ENCODE measurements at places on chromosomes 4 and X.

- no peak for DNase-seq
Observed at GRCh38 chr4:82677327-82677726, 115.5 kb upstream of the TMEM150C start.

GRCh38 chr4:140706276-140706625 lies 49.9 kb downstream of the TBC1D9 start:
- no peak for DNase-seq

DNA sequence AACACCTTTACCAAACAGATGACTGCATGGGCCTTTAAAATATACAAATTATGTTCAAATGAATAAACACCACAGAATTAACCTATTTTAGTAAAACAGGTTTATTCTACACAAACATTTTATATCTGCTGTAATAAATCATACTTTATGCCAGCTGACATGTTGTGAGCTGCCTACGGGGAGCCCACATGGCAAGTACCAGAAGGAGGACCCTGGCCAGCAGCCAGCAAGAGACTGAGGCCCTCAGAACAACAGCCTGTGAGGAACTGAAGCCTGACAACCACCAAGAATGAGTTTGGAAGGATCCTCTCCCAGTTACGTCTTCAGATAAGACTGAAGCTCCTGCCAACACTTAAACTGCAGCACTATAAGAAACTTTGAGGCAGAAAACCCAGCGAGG lies 377.0 kb downstream of the PDGFC start:
- DNase-seq = no peak

DNA sequence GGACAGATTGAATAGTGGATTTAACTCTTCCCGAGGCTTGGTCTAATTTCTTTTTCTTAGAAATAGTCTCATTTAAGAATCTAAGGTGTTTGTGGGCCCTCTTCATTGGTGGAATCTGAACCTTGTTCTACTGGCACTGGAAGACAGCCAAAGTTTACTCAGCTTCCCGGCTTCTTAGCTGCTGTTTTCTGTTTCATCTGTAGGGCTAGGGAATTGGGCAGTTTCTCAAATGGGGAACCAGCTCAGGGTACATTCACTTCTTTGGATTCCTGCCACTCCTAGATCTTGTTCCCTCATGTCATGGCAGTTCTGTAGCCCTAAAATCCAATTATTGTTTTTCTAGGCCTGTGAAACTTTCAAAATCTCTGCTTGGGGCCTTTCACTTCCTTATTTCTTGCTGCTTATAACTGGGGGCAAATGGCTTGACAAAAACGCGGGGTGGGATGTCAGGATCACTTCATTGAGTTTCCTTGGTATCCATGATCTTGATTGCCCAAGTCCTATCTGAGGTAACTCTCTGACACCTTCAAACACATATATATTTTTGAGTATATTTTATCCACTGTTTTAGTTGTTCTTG lies 985.0 kb downstream of the C4orf33 start:
- peak; percentile 30 for DNase-seq

DNA sequence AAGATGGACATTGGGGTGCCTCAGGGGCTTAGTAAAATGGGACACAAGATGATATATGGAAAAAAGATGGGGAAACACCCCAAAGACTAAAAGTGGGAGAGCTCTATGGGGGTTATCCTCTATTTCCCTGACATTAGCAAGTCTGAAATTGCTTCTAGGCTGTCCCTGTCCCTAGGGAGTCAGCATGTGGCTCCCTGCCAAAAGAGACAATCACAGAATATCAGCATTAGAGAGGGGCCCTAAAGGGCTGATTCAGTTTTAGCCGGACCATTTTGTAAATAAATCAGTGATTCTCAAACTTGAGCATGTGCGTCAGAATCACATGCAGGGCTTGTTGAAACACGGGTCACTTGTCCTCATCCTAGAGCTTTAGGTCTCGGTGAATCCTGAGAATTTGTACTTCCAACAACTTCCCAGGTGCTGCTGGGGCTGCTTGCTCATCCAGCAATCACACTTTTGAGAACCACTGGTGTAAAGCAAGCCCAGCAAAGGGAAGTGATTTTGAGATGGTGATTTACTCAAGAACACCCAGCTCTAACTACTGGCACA lies 165.3 kb upstream of the DGKK start:
- DNase-seq = no peak

GRCh38 chr4:26083987-26084386 lies 170.0 kb downstream of the SMIM20 start:
- peak; percentile 90 for DNase-seq

DNA sequence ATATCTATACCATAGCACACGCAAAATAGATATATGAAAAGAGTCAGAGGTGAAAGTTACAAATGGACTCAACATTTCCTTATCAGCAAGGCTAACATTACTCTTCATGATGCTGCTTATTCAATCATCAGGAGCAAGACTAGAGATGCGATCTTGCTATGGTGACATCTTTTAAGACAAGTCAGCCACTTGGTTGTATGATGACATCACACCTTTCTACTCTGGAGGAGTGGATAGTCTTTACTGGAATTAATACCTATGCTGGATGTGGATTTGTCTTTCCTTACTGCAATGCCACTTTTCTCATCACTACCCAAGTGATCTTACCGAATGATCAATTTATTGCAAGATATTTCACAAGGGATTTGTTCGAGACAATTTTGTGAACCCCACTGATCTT lies 87.0 kb upstream of the SPOCK3 start:
- no peak for DNase-seq

DNA sequence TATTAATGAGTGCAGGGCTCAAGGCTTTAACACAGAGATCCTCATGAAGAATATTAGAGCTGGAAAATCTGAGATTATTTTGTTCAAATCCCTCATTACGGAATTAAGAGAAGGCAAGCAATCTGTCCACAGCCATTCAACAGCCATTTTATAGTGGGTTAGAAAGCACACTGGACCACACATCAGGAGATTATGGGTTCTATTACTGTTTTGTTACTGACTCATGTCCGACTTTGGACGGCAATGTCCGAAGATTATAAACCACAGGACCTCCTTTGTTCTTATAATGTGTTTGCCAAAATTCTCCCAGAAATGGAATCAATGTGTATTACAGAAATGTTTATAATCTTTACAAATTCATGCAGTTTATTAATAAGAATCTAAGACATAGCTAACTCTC lies 8.1 kb downstream of the LAMTOR3 start:
- DNase-seq = no peak

DNA sequence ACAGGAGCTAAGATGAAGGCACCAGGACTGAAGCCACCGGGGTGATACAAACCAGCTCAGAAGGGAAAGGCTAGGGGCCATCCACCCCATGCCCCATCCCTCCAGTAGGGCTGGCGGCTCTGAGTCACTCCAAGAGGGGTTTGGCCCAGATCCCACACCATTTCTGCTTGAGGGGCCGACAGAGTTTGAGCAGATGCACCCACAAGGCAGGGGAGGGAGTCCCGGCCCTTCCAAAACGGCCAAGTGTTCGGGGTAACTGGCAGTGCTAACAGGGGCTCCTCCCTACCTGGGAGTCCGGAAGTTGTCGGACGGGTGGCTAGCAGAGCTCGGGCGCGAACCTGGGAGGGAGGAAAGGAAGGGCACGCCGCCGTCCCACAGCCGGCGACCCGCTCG lies 412 bp downstream of the SLC10A3 start:
- peak; percentile 70 for DNase-seq

- no peak for DNase-seq
Observed at GRCh38 chr4:6752486-6752829, 30.1 kb upstream of the KIAA0232 start.

DNA sequence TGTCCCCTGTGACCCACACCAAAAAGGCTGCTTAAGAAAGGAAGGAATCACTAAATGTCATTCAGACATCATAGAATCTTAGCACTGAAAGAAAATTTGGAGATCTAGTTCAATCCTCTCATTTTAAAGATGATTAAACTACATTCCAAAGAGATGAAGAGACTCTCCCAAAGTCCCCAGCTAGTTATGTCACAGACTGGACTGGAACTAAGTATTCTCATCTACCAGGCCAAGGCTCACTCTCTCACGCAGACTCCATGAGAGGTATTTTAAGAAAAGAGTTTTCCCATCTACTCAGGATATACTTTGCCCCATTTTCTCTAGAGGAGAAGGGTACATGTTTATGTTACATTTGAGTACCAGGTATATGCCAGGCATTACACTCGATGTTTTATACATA lies 6.9 kb downstream of the FABP2 start:
- no peak for DNase-seq

GRCh38 chrX:75596178-75596577 lies 73.3 kb upstream of the ZDHHC15 start:
- DNase-seq = no peak

GRCh38 chr4:188428935-188429334 lies 289.7 kb downstream of the TRIML1 start:
- DNase-seq = no peak

DNA sequence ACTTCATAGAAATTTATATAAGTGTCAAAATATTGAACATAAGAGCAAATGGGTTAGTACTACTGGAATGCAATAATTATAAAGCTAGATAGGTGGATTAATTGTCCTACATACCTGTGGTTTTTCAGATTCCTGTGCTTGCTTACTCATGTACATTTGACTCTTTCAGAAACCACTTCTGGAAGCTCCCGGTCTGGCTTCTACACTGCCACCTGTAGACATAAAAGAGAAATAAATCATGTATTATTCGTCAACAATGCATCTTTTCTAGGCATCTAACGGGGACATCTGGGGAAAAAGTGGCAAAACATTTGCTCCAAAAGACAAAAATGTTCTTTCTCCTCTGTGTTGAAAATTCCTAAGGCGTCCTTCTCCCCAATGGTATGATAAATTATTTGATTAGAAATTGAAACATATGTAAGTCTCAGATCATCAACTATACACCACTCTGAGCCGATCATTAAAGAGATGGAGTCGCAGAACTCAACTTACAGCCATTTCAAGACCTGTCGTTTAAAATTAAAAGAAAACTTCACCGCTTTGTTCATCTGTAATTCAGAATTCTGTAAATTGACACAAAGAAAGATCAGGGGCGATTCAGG lies 648.7 kb upstream of the DIPK2B start:
- DNase-seq = peak; percentile 91

- peak; percentile 20 for DNase-seq
Observed at GRCh38 chr4:77158487-77158861, 1.5 kb downstream of the CCNG2 start.

GRCh38 chr4:244471-244870 lies 60.8 kb downstream of the ZNF732 start:
- DNase-seq = peak; percentile 31

DNA sequence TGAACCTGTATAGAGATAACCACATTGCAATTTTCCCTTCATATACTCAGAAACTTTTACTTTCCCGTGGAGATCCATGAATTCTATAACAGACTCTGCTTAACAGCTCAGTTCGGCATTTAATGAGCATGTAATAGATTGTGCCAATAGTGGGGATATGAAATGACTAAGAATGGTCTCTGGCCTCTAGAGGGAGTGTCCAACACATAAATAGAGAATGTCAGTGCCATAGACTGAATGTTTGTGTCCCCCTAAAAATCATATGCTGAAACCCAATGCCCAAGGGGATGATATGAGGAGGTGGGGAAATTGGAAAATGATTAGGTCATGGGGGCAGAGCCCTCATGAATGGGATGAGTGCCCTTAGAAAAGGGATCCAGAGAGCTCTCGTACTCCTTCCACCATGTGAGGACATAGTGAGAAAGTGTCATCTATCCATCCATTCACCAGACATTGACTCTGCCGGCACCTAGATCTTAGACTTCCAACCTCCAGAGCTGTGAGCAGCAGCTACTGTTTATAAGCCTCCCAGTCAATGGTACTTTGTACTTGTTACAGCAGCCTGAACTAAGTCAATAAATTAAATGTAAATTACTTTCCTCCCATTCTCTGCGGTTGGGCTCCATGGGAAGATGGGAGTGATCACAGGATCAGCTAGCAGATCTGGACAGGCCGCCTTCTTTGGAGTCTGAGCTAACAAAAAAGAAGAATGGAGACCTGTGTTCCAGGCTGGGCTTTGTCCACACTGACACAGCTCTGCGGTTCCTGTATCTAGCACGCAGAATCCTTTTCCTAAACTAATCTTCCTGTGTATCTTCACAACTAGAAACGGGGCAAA lies 28.1 kb upstream of the HPSE start:
- peak; percentile 57 for DNase-seq

DNA sequence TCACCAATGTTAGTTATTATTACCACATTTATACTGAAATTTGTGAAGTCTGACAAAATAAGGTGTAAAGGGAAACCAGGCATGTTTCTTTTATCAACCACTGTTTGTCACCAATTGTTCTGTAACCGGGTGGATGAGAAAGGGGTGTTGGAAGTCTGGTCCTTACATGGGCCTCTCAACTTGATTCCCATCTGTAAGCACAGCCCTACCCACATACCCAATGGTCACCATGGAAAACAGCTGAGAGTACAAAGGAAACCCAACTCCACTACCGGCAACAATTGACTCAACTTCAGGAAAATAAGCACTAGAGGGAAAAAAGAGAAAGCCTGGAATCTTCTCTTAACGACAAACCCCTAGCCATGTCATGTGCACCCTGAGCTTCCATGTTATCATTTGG lies 70.8 kb upstream of the PTCHD1 start:
- DNase-seq = no peak

DNA sequence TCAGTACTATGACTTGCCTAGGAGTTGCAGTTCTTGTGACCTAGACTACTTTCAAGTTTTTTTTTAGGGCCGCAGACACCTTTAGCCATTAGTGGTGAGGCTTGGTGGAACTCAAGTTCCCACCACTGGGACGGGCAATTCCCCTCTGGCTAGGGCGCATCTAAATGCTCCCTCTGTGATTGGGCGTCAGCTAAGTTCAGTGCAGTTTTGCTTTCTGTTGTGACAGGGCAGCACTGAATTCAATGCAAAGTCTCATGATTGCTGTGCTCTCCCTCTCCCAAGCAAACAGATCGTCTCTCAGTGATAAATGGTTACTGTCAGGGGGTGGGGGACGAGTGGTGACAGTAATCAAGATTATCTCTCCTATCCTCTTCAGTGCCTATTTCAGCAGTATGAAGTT lies 52.7 kb upstream of the FRMPD3 start:
- DNase-seq = no peak

DNA sequence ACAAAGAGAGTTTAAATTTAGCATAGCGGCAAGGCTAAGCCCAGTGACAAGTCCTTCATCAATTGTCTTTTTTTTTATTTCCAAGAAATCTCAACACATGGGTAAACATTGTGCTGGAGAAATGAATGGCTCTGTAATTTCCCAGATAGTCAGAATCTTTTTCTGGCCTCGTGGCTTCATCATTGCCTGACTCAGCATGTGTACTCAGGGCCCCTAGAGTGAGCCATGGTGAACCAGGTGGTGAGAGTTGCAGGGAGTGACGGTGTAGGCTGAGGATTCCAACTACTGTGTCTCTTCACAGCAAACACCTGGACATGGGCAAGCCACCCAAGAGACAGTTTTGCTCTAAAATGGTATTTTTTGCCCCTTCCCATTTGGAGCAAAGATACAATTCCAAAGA lies 43.1 kb upstream of the UCP1 start:
- peak; percentile 23 for DNase-seq

DNA sequence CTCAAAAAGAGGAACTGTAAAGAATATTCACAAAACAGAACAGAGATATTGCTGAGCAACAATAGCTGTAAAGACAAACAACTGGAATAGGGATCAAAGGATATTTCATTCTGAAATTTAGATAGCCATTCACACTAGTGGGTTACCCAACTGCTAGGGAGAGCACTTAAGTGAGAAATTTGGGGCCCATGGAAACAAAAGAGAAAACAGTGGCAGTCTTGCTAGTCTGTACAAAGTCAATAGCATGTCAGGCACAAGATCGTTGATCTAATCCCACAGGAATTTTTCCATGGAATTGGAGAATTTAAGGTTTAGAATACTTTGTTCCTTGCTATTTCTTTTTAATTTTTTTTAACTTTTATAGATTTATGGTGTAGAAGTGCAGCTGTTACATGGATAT lies 467.0 kb downstream of the PCDH18 start:
- DNase-seq = no peak
